ENCODE measurements at places on chromosomes 11 and 22.
A peak's percentile ranks its signal among the peaks of the same experiment; 100 is the strongest.

DNA sequence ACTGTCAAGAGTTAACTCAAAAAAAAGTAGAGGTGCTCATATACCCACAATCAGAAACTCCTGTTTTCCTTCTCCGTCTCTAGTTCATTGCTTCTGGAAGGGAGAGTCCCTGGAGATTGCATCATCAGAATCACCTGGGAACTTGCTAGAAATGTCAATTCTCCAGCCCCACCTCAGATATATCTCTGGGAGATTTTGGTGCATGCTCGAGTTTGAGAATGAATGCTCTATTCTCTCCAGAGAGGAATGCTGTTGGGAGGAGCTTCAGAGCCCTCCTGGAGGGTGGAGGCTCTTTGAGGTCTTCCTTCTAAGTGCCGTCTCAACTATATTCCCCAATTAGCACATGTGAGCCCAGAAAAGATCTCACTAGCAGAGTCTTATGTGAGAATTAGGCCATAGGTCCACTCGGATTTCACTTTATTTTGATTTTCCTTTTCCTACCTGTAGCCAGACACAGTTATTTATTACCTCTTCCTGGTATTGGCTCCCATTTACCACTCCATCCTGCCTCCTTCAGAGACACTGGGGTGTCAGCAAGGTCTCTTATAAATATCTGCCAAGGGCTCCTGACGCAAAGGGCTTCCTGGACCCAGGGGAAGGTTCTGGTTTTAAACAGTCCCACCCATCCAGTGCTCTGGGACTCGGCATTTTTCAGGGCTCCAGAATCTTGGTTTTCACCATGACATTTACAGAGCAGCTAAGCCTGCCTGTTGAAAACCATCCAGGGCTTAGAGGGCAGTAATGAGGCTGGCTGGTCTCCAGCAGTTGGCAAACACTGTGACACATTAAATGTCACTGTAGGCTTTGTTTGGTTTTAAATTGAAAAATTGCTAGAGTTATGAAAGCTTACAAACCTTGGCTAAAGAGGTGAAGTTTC is 136.2 kb downstream of the CD44 start:
- DNase-seq = no peak

DNA sequence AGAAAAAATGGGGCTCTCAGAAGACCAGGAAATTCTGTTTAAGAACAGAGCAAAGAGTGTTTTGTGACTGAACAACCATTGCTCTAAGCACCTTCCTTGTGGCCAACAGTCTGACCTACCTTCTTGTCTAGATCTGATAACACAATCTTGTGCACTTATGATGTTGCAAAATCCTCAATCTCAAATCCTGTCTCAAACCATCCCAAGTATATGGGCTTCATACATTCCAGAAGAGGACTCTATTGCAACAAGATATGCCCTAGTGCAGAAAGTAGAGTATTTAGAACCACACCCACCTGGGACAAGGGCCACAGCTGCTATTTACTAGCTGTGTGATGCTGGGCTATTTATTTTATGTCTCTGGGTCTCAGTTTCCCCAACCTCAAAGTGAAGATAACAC is 27.1 kb downstream of the RASSF10 start:
- no peak for DNase-seq

GRCh38 chr11:116970485-116971292 is 127.5 kb downstream of the SIK3 start:
- peak; percentile 66 for DNase-seq

GRCh38 chr11:125148743-125149142 is 15.8 kb upstream of the PKNOX2 start:
- DNase-seq = no peak

DNA sequence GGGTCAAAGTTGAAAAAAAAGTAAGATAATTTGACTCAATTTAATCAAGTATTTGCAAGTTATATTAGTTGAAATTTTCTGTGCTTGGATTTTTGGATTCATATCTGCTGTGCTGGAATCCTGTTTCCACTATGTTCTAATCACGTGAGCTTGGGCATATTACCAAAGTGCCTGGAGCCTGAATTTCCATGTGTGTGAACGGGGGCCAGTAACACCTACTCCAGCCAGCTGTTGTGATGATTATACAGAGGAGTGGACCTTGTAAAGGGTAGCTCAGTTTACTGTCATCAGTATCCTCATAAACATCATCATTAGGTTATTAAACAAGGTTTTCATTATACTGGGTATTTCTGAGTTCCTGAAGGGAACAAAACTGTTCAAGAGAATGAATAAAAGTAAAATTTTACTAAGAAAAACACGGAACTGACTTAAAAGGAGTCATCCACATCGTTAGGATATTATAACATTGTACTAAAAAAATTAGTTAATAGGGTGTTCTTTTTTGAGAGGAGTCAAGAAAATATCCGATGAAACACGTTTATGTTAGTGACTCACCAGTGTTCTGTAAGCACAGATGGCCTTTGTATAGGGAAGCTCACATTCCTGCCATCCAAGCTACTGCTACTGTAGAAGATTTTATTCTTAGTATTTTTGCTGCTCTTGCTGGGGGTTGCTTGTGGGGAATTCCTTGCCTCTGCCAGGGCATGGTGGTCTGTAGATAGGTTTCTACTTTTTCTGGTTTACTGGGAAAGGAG is 144.1 kb downstream of the ARHGAP42 start:
- DNase-seq = no peak

GRCh38 chr11:117668321-117668751 is 128.7 kb downstream of the DSCAML1 start:
- DNase-seq = no peak

DNA sequence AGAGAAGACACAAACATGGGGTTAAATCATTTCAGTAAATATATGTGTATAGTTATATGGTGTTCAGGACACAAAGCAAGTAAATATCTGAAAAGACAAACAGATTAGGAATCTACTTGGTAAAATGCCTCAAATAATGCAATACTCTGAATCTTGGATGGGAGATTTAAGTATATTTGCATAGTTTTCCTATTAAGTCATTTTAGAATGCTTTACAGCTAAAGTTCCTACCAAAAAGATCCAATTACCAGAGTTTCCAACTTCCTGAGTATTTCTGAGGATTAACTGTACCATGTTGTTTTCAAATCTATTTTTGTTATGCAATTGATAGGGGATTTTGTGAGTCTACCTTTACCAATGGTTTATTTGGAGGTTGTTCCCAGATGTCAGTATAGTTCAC is 424.4 kb upstream of the CCDC179 start:
- no peak for DNase-seq

DNA sequence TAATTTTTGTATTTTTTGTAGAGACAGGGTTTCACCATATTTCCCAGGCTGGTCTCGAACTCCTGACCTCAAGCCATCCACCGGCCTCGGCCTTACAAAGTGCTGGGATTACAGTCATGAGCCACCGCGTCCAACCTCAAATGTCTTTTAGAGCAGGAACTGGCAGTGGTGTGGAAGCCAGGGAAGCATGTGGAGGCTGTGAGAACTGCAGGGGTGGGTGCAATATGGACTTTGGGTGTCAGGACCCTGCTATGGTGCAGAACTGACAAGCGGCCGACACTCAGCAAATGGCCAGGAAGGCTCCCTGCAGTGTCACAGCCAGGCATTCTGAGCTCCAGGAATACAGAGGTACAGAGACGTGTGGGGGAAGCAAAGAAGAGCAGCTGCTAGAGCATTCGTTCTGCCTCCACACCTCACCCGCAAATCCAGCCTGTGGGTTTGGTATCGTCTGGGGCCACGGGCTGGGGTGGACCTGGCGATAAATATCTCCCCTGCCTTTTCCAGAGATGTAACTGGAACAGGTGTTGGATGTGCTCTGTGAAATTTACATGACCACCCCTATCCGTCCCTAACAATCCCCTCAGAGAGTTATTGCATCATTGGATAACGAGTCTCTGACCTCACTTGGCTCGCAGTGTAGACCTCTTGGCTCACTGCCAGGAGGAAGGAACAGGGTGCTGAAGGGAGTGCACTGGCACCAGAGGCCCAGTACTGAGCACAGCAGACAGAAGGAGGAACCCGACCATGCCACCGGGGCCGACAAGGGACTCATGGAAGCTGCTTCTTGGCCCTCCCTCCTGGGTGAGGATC is 624.7 kb upstream of the B3GAT1 start:
- peak; percentile 28 for DNase-seq

DNA sequence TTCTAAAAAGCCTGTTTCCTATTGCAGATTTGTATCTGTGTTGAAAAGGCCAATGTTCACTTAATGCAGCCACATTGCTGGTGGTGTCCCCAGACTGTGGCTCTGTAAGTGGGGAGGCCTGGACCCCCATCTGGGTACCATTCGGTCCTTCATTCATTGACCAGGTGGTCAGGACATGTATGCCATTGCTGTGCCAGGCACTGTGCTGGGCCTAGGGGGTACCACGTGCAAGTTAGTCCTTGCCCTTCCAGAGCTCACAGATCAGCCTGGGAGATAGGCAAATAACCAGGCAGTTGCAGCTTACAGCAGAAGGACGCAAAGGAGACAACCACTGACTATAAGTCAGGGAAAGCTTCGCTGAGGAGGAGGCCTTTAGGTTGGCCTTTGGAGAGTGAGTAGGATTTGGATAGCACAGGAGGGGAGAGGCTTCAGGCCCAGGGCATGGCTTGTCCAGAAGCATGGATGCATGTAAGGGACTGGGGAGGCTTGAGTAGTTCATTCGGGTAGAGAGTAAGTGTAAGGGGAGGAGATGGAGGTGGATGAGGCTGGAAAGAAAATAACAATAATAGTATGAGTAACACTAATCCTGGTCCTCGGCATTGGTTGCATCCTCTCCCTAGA is 5.0 kb downstream of the PRDM11 start:
- no peak for DNase-seq

- no peak for DNase-seq
These were observed 21.5 kb downstream of the NFAM1 start for GRCh38 chr22:42410708-42411107.

GRCh38 chr11:9001736-9002135 is 2.1 kb downstream of the NRIP3 start:
- peak; percentile 90 for DNase-seq

DNA sequence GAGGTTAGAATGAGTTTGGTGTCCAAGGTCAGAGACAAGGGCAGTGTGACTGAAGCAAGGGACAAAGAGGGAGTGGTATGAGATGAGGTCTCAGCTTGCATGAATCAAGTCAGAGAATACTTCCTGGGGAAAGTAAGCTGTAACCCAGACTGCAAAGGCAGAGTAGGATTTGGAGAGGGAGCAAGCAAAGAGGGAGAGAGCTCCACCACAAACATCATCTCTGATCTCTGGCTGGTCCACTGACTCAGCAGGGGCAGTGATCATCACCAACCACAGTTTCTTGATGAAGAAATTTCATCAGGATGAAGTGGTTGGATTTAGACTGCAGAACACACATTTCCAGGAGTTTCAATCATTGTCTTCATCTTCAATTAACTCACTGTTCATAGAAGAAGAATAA is 54.9 kb upstream of the HMGXB4 start:
- DNase-seq = no peak

GRCh38 chr11:64000026-64000739 is 13.9 kb downstream of the OTUB1 start:
- DNase-seq = no peak

DNA sequence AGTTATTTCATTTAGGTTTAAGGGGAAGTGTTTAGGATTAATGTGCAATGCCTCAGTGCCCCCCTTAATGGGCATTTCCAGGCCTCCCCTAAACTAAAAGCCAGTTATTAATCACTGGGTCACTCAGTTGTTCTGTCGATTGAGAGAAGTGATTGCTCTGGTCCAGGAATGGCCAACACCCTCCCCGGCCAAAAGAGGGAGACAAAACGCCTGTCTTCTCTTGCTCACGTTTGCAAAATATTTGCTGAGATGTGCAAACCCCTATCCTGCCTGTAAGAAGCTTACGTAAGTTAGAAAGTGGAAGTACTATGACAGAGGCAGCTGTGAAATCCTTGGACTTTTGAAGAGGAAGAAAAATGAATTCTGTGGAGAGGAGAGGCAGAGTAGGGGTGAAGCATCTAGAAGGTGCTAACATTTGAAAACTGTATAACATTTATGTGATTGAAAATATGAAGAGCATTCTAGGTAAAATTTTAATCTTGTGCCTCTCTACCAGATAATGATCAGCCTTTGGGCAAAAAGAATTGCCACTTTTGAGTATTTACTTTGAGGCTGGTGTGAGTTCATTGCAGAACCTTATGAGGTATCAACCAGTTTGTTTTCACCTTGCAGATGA is 37.7 kb downstream of the NTM start:
- DNase-seq = peak; percentile 78

- no peak for DNase-seq
These were observed 33.9 kb downstream of the ANO1 start for GRCh38 chr11:70112017-70112434.

GRCh38 chr22:41021613-41022454 is 70.6 kb upstream of the EP300 start:
- peak; percentile 87 for DNase-seq

DNA sequence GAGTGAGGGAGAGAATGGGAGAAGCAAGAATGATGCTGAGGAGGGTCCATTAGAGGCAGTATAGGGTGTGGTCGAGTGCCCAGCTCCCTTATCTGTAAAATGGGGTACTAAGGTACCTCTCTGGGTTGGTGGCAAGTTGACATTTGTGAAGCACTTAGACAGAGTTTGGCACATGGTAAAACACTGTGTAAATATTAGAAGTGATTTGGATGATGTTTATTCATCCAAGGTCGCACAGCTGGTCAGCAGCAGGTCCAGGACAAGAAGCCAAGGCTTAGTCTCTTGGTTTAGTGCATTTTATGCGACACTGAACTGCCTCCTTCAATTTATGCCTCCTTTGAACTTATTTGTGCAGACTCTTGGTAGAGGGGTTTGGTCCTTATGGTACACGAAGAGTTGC is 19.4 kb downstream of the KREMEN1 start:
- no peak for DNase-seq

DNA sequence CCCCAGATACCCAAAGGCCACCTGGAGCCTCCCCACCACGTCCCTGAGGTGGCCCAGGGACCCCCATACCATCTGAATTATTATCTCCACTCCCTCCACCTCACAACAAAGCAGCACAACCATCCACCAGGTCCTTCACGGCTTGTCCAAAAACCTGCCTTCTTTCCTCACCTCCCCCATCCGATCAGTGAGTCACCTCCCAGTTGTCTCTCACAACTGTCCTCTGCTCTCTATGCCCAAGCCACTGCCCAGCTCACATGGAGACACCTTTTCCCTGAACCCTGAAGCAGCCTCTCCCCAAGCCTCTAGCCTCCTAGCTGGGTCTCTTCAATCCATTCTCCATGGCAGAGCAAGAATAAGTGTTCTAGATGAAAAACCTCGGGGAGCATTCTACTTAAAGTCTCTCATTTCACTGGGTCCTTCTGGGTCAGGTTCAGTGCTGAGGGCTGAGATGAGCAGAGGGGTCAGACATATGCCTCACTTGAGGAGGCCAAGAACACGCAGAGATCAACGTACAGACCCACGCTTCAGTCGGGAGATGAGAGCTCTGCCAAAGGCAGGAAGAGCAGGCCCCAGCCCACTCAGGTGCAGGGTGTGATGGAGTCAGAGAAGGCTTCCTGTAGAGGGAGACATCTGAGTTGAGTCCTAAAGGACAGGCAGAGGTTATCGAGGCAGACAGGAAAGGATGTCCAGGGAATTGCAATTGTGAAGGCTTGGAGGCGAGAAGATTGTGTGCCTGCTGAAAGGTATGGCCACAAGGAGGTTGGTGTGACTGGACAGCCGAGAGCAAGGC is 74.7 kb downstream of the PDE2A start:
- DNase-seq = no peak

GRCh38 chr11:2991452-2992233 is 486 bp downstream of the NAP1L4 start:
- peak; percentile 73 for DNase-seq
